Thoracic aorta (tissue), 2 donors: ENCODE measurements at places on chromosomes 16 and 17.
A peak's percentile ranks its signal among the peaks of the same experiment; 100 is the strongest.

- no peak for DNase-seq
- no peak overlapping the region for H3K27ac ChIP-seq
- no peak overlapping the region for H3K4me3 ChIP-seq
- no peaks in the 10 kb centered on the region for H3K27me3 ChIP-seq
- peaks cover 68% of the 10 kb centered on the region for H3K36me3 ChIP-seq
- H3K4me1 ChIP-seq, result no peaks in the 10 kb centered on the region
Observed at GRCh38 chr16:74305281-74305680, 8.7 kb downstream of the PSMD7 start.

GRCh38 chr17:56699186-56699894 is 105.8 kb downstream of the NOG start:
- no peak overlapping the region for H3K4me3 ChIP-seq
- peak; percentile 6 for DNase-seq
- H3K36me3 ChIP-seq, result no peaks in the 10 kb centered on the region
- H3K27ac ChIP-seq, result peak overlapping the region; percentile 32

DNA sequence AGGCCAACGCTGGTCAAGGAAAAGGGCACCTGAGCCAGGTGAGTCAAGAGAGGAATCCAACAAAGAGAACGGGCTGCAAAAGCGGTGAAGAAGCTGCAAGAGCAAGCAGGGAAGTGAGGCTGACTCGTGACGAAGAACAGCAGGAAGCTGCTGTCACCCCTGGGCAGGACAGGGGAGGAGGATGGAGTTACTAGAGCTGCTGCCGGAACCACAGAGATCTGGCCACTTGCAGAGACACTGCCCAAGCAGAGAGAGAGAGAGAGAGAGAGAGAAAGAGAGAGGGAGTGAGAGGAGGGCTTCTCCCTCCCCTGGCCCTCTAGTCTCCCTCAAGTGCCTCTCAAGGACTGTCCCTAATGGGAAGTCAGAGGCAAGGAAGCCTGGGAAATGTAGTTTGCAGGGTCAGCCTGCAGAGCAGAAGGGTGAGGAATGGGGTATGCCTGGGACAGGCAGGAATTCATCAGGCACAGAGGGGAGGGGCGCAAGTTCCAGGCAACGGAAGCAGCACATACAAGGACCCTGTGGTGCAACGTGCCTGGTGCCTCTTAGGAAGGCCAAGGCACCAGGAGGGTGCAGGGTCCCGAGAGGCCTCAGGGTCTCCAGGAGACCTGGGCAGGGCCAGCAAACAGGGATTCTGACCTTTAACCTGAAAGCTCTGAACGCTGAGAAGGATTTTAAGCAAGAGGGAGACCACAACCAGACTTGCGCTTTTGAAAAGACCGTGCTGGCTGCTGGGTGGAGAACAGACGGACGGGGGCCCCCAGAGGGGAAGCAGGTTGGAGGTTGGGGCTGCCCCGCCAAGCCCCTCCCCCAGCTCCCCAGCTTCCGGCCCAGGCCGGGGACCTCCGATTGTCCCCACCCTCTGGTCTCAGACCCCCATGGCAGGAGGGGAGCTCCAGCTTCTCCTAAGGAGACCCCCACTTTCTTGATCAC is 45.8 kb upstream of the CIBAR2 start:
- no peak overlapping the region for H3K27ac ChIP-seq
- peaks cover 21% of the 10 kb centered on the region for H3K4me1 ChIP-seq
- H3K4me3 ChIP-seq, result peak overlapping the region; percentile 38
- no peak for DNase-seq
- no peaks in the 10 kb centered on the region for H3K36me3 ChIP-seq
- H3K27me3 ChIP-seq, result no peaks in the 10 kb centered on the region

DNA sequence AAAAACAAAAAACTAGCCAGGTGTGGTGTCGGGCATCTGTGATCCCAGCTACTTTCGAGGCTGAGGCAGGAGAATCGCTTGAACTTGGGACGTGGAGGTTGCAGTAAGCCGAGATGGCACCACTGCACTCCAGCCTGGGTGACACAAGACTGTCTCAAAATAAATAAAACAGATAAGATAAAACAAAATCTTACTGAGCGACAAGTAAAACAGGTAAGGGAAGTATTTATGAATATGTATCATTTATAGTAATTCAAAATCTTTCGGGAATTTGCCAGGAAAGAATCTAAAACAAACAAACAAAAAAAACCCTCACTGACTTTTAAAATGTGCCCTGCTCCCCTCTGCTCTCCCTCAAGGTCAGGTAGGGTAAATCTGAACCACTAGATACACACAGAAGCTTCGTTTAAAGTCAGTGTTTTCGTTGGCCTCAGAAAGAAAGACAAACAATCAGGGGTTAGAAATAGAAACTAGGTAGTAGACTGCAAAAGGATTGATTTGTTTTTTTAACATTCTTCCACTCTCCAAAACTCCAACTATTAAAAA is 2.1 kb downstream of the PRPSAP1 start:
- no peak for DNase-seq
- H3K27ac ChIP-seq, result no peak overlapping the region
- peak overlapping the region; percentile 95 for H3K4me3 ChIP-seq
- peaks cover 11% of the 10 kb centered on the region for H3K4me1 ChIP-seq
- no peaks in the 10 kb centered on the region for H3K27me3 ChIP-seq
- H3K36me3 ChIP-seq, result peaks cover 4% of the 10 kb centered on the region

DNA sequence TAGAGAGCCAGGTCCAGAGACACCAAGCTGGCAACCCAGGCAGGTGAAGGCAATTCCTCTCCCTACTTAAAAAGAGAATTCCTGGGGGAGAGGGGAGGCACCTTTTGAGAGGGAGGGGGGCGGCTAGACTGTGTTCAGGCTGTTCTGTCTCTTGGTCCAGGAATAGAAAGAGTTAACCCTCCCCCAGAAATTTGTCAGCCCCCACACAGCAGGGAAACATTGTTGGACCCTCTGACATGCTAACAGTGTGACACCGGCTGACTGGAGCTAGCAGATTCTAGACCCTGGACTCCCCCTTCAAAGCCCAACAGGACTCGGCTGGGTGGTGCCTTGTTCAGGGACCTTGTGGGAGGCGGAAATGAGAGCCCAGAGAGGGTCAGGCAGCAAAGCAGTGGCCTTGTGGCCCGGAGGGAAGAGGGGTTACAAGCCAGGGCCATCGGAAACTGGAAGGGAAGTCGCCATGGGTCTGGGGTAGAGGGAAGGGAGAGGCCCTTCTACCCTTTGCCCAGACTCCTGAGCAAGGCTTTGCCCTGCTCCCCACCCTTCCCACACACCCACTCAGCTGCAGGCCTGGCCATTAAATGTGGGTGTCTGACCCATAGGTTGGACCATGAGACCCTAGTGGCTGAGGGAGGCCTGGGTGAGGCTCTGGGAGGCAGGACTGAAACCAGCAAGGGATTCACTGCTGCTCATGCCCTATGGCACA is 44.6 kb downstream of the RAI1 start:
- no peaks in the 10 kb centered on the region for H3K36me3 ChIP-seq
- no peak overlapping the region for H3K4me3 ChIP-seq
- DNase-seq, result no peak
- H3K27me3 ChIP-seq, result no peaks in the 10 kb centered on the region

GRCh38 chr16:66950971-66951790 is 9.9 kb upstream of the CES3 start:
- no peaks in the 10 kb centered on the region for H3K27me3 ChIP-seq
- no peak overlapping the region for H3K4me3 ChIP-seq
- no peak for DNase-seq
- peaks cover 8% of the 10 kb centered on the region for H3K4me1 ChIP-seq
- no peaks in the 10 kb centered on the region for H3K36me3 ChIP-seq
